ENCODE measurements at places on chromosomes 16 and 17.

- DNase-seq: no peak
These were observed 1.0 kb upstream of the CPD start for GRCh38 chr17:30377574-30378240.

DNA sequence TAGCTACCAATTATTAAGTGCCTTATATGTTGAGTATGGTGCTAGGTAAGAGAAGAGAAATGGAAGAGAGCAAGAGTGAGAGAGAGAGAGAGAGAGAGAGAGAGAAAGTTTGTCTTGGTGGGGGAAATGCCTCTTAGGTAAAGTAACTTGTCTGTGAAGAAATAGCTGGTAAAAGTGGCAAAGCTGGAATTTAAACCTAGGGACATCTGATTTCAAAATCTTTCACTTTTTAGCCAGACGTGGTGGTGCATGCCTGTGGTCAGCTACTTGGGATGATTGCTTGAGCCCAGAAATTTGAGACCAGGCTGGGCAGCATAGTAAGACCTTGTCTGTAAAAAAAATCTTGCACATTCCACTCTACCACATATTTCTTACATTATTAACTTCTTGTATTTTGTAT, 23.0 kb upstream of the CDR2 start:
- no peak for DNase-seq

GRCh38 chr17:44389723-44390202, 314 bp upstream of the ITGA2B start:
- no peak for DNase-seq

DNA sequence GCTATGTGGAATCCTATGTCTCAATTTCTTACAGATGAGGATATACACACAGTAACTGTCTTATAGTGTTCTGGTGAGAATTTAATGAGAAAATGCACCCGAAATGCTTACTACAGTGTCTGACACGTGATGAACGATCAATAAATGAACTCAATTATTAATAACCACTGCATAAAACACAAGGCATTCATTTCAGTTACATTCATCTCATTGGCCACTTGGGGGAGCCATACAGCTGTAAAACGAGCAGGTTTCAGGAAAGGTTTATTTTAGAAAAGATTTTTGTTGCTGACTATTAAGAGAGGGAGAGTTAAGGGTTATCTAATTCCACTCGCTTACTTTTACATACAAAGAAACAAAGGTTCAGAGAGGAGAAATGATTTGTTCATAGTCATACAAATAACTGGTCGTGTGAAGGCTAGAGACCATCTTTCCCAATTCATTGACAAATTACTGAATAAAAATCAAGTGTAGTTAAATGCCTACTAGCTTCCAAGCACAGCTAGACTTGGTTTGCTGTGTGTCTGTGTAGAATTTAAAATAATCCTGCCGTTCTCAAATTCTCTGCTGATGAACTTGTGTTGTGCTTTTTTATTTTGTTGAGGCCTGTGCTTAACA, 160.1 kb downstream of the MAP2K4 start:
- DNase-seq: peak; percentile 61

- DNase-seq: peak; percentile 87
These were observed 3.1 kb downstream of the CACNB1 start for GRCh38 chr17:39194089-39194984.

DNA sequence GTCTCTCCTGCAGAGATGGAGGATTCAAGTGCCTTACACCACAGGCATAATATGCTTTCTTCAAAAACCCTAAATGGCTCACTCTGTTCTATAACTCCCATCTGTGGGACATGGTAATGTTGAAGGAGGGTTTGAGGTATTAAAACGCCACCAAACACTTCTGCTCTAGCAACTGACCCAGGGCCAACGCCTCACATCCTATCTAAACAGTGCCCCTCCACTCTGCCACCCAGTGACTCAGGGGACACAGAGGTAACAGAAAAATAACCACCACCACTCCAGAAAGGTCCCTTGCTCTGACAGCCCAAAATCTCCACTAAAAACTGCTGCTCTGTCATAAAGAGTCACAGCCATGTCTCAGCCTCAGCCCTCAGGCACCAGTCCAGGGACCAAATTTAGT, 17.7 kb downstream of the NPRL3 start:
- no peak for DNase-seq

DNA sequence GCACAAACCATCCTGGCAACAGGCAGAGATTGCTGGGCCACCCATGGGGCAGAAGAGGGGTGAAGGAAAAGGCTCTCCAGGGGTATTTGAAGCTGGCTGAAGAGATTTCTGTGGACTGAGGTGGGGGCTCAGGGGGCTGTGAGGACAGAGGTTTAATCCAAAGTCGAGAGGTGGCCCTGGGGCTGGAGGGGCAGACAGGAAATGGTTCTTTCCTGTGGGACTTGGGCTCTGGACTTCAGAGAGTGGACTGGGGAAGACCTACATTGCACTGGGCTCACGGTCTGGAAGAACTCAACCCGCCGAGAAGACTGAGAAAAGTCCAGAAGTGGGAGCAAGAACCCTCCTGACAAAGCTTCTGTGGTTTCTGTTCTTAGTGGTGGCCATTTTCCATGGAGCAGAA, 2.9 kb downstream of the CCDC42 start:
- DNase-seq: no peak

DNA sequence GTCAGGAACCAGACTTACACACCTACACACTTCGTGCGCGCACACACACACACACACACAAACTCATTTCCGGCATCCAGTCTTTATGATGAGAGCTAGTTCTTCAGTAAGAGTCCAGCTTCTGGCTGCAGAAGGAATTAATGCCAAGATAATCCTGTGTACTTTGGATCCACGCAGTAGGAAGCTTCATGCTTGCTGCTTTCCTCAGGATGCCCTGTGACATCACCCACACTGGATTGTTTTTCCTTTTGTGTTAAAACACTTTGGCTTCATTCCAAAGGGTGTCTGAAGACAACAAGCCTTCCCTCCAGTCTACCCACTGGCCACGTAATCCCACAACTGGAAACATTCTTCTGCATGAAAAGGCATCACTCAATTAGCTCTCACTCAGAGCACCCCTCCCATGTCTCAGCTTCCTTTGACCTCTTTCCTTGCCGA, 35.4 kb downstream of the KCNJ16 start:
- DNase-seq: no peak

- peak; percentile 10 for DNase-seq
These were observed 1.1 kb upstream of the ADCY7 start for GRCh38 chr16:50265260-50265659.

GRCh38 chr17:64024215-64024654, 3.8 kb upstream of the ICAM2 start:
- no peak for DNase-seq

DNA sequence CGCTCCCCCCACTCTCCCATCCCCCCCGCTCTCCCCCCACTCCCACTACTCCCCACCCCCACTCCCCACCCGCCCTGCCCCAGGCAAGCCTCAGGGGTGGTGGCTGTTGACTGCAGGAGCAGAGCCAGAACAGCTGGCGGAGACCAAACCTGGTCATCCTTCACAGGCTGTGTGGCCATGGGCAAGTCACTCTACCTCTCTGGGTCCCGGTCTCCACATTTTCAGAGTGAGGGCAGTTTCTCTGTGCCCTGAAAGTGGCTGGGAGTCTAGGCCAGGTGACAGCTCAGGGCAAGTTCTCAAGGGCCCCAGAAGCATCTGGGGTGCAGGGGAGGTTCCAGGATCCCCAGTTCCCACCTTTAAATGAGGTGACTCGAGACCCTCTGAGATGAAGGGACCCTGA, 15.1 kb upstream of the BAHCC1 start:
- DNase-seq: no peak

DNA sequence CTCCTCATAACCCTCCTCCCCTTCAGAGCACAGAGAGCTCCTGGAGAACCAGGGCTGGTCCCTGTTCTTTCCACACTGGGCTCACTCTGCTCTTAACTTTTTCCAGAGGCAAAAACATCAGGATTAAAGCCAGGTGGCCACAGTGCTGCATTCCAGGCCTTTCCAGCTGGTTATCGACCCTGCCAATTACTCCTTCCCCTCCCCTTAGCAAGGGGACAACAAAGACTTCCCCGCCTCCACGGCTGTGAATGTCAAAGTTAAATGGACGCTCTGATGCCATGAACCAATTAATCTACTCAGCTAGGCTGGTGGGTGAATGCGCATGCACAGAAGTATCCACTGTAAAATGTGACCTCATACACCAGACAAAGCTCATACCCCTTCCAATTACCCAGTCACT, 23.1 kb downstream of the ACLY start:
- no peak for DNase-seq

DNA sequence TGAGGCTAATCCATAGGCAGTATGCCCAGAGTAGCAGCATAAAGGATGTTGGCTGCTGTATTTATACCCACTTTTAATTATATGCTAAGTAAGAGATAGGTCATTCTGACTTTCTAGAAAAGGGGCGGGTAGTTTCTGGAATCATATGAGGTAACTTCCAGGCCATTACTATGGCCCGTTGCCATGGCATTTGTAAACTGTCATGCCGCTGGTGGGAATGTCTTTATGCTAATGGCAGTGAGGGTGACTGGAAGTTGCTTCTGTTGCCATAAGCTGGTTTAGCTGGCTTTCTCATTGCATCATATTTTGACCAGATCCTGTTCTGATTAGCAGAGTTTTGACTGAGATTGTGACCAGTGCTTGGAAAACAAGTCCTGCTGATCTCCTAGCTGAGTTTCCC, 929.6 kb upstream of the CDH8 start:
- DNase-seq: no peak
